ENCODE measurements at places on chromosomes 13 and 19. TPM values are rescaled to one million over a fixed set of nuclear protein-coding genes. Genes with fewer than 3 reads are reported as not detected.

GRCh38 chr19:42023121-42023942 is 29.3 kb upstream of the ATP1A3 start:
- no peak for DNase-seq

GRCh38 chr13:26992951-26993719 is 178.5 kb downstream of the USP12 start:
- DNase-seq = no peak

DNA sequence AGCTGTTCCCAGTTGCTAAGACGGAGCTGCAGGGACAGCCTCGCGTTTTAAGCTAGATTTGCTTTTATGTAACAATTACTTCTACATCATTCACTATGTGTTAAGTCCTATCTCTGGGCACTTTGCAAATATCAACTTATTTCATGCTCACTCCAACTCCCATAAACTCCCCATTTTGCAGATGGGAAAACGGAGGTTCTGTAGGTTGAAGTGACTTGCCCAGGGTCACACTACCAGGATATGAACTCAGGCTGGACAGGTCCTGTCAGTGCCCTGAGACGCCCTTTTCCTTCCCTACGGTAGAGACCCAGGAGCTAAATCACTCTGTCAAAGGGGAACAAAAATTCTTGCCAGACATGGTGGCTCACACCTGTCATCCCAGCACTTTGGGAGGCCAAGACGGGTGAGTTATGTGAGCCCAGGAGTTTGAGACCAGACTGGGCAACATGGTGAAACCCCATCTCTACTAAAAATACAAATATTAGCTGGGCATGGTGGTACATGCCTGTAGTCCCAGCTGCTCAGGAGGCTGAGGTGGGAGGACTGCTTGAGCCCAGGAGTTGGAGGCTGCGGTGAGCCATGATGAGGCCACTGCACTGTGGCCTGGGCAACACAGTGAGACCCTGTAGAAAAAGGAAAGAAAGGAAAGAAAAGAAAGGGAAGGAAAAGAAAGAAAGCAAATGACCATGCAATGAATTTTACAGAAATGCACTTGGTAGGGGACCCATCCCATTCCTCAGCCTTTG is 14.5 kb upstream of the NFIC start:
- no peak for DNase-seq

GRCh38 chr19:15154002-15154612 is 46.7 kb downstream of the NOTCH3 start:
- no peak for DNase-seq

DNA sequence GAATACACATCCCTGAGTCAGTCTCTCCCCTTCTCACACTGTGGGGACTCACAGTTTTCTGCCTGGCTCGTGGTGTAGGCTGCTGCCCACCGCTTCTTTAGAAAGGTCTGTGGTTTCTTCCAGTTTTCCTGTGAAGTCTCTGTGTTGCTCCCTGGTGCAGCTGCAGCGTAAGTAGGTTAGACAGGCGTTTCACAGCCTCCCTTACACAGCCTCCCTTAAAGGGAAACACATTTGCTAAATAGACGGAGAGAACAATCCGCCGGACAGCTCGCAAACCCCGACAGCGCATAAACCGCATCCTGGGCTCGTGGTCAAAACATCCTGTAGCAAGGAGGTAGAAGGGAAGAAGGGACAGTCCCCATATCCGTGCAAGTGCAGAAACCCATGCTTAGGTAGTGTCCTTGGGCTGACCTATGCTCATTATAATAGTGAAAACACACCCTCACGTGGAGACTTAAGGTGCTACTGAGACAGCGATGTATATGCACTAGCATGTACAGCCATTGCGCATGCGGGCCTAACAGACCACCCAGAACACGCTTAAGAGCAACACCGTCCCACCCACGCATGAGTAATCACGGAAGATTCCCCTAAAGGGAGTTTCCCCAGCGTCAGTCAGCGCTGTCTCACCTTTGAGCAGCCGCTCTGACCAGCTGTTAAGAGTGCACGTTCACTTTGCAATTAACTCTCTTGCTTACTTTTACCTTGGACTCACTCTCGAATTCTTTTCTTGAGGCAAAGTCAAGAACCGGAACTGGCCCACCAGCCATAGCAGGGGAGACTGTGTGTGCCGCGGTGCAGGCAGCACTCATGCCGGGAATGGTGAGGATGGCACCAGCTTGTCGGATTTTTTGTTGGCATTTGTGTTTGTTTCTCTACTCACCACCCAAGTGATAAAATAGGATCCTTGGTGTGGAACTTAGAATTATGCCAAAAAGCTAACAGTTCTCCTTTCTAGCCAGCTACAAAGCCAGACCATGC is 16.6 kb downstream of the SIGLEC8 start:
- no peak for DNase-seq

DNA sequence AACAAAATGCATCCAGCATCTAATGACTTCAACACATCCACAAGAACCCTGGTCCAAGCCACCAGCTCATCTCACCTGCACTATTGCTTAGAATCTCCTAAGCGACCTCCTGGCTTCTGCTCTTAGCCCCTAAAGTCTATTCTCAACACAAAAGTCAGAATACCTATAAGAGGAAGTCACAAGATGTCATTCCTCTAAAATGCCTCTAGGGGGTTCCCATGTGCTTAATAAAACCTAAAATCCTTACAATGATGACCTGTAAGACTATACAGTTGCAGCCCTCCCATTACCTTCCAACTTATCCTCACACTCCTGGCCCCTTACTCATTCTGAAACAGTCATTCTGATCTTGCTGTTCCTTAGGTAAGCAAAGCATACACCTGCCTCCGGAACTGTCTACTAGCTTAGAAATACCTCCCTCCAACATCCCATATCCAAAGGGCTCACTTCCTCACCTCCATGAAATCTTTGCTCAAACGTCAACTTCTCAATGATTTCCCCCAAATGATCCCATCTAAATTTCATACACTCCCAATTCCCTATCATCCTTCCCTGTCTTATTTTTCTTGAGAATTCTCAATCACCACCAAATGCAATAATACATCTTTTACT is 10.0 kb downstream of the ATP7B start:
- no peak for DNase-seq

DNA sequence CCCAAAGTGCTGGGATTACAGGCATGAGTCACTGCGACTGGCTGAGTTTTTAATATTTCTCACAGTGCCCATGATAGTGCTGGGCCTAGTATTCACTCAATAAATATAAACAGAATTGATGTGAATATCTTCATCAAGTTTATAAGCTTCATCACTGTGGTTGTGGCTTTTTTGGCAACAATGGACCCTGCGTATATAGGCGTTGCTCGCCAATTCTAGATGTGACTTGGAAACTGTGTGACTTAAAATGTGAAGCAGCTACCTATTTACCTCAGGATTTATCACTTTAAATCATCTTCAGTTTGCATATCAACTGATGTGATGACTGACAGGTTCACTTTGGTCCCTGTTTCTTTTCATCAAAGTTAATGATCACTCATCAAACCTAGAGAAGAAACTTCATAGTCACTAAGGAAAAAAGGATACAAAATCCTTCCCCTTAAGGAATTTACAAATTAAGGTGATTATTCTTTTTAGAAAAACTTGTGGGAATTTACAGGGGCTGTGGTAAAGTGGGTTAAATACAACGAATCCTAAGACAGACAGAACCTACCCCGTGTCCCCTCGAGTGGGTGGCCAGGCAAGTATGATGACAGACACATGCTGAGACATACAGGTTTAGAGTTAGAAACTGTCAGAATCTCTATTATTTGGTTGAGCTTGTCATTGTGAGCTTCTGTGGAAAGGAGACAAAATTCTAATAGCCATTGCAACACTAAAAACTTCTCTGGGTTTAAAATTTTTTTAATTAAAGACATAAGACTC is 101.3 kb downstream of the AKAP11 start:
- no peak for DNase-seq

- DNase-seq = no peak
These were observed 22.0 kb downstream of the NDFIP2 start for GRCh38 chr13:79502859-79503468.

GRCh38 chr13:55649485-55649884 is 1491.2 kb upstream of the PRR20A start:
- DNase-seq = no peak

DNA sequence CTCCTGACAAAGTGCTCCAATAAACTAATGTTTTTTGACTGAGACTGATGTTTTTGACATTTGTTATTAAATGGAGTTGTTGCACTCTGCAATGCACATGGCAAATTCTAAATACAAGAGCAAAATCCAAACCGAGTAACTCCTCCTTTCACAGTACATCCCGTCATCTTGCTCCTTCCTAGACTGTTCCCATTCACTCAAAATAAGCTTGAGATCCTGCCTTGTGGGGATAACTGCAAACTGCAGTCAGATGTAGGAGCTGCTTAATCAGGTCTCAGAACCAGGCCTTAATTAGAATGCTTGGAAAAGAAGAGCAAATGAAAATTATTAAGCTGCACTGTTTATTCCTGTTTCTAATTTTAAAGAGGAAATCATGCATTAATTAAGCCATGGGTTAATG is 134.8 kb upstream of the SPRY2 start:
- DNase-seq = no peak

- DNase-seq = no peak
These were observed 21.9 kb upstream of the ENOX1 start for GRCh38 chr13:43808676-43809075.

GRCh38 chr13:25217023-25217885 is 45.2 kb upstream of the AMER2 start:
- no peak for DNase-seq

DNA sequence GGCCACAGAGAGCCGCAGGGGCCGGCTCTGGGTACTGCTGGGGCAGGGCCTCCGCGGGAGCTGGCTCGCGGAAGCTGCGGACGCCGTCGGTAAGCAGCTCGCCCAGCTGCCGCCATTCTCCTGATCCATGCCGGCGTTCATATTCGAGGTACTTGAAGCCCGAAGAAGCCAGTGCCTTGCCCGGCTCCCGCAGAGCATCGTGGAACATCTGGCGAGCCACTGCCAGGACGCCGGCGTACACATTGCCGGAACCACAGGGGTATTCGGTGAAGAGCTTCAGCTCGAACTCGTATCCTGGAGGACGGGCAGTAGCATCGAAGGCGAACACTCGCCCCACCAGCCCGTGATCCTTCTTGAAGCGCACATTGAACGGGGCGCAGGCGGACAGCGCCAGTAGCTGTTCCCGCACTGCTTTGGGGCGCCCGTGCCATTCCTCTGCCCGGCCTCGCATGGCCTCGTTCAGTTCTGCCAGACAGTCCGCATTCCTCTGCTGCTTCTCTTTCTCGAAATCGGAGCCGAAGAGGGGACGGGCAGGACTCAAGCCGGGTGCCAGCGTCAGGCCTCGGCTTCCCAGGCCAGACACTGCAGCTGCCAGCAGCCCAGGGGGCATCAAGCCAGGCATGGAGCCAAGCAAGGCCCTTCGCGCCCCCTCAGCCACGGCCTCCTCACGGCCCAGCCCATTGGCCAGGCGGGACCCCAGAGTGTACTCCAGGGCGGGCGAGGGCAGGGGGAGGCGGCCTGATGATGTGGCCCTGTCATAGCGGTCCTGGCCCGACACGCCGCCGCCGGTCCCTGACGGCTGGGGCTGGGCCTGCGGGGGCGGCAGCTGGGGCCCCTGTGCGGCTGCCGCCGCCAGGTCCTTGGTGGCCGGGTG is 1.0 kb downstream of the IRF2BP1 start:
- peak; percentile 36 for DNase-seq

DNA sequence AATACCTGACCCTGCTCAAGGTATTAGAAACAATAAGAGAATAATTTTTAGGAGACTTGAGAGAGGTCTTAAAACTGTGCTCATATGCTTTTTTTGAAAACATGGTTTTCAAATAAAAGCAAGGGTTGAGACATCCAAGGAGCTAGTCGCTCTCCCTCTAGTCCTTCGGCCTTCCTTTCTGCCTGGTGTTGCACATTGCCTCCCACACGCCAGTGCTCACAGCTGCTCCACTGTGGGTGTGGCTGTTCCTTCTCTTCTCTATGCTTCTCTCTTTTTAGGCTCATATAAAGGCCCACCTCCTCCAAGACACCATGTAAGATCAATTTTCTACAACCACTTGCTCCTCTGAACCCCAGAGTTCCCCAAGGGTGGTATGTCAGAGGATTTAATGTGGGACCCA is 352.6 kb downstream of the ENOX1 start:
- peak; percentile 47 for DNase-seq

- DNase-seq = no peak
These were observed 307.4 kb downstream of the DIAPH3 start for GRCh38 chr13:59856281-59856810.

GRCh38 chr13:21109168-21109567 is 47.8 kb upstream of the LATS2 start:
- DNase-seq = no peak

DNA sequence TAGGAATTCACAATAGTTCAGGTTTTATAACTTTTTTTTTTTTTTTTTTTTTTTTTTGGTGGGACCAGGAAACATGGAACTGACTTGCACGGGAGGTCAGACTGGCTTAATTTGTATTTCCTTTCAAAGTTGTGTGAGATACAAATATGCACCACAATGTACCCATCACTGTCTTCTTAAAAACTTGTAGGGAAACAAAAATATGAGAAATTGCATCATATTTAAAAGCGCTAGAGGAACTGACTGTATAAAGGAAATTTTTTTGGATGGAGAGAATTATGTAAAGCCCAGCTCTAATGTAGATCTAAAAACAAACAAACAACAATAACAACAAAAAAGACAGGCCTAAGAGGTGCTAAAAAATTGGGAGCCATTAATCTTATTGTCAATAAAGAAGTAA is 246.5 kb downstream of the DCT start:
- DNase-seq = no peak

DNA sequence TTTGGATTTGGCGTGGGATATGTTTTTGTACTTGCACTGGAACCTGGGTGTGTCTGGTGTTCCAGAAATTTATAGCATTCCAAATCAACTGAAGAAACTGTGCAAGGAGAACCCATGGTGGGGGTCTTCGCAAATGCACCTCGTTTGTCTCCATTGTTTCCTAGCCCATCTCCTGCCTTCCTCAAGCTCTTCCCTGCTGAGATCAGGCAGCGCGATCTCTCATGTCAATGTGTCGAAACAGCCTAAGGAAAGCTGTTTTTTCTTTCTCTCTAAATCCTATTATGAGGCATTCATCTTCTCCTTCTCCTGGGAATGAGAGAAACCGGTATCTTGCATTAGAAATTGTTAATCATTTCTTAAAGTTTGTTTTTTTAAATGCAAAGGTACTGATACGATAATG is 131.0 kb downstream of the KLF5 start:
- no peak for DNase-seq

The RASIP1 gene
- 17.4 TPM for total RNA-seq

The IGLON5 gene
- not detected for total RNA-seq

The LILRB3 gene
- total RNA-seq = 0.54 TPM

The PSG11 gene
- not detected for total RNA-seq

The UBE2L5 gene
- 0.32 TPM for total RNA-seq

The NUDT19 gene
- total RNA-seq = 21.5 TPM

The NPHS1 gene
- total RNA-seq = not detected

The SLC10A2 gene
- not detected for total RNA-seq

The NFKBIB gene
- 24.6 TPM for total RNA-seq

The MEDAG gene
- 4.9 TPM for total RNA-seq

The KIR3DL2 gene
- total RNA-seq = not detected

The WTIP gene
- 31.7 TPM for total RNA-seq

The CCNA1 gene
- total RNA-seq = 1.1 TPM
